ENCODE measurements at places on chromosomes 7 and 10.

- peak; percentile 67 for DNase-seq
These were observed 189.9 kb upstream of the ADO start for GRCh38 chr10:62614389-62615157.

DNA sequence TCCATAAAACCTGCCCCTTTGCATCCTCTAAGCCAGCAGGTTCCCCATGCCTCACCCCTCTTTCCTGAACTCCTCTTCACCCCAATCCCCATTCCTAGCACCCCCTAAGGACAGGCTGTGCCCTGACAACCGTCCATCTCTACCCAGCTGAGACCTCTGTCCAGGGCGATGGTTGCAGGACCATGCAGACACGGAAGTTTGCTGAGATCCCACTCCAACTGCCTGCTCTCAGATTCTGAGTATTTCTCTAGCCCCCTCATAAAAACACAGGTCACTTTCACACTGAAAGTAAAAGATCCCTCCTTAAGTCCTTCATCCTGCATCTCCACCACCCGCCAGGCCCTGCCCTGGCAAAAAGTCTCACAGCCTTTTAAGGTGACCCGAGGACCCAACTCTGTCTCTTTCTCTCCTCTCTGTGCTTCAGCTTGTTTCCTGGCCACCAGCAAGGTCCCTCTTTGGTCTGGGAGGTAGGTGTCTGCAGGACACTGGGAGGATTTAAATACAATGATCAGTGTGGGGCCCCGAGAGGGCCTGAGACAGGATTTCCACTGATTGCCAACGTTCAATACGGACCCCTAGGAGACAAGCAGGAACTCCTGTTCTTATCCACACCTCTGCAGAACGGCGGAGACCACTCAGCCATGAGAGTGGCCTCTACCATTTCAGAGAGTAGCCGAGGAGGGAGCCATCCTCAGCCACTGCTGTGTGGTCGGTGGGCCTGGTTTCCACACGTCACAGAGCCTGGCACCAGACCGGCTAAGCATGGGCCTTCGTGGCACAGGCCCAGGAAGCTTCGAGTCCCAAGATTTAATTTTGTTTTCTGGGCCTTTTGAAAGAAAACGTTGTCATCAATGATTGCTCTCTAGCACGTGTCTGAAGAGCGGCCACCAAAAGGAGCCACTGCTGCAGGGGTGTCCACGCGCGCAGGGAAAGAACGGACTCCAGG, 27.9 kb downstream of the CALML3 start:
- DNase-seq: no peak

DNA sequence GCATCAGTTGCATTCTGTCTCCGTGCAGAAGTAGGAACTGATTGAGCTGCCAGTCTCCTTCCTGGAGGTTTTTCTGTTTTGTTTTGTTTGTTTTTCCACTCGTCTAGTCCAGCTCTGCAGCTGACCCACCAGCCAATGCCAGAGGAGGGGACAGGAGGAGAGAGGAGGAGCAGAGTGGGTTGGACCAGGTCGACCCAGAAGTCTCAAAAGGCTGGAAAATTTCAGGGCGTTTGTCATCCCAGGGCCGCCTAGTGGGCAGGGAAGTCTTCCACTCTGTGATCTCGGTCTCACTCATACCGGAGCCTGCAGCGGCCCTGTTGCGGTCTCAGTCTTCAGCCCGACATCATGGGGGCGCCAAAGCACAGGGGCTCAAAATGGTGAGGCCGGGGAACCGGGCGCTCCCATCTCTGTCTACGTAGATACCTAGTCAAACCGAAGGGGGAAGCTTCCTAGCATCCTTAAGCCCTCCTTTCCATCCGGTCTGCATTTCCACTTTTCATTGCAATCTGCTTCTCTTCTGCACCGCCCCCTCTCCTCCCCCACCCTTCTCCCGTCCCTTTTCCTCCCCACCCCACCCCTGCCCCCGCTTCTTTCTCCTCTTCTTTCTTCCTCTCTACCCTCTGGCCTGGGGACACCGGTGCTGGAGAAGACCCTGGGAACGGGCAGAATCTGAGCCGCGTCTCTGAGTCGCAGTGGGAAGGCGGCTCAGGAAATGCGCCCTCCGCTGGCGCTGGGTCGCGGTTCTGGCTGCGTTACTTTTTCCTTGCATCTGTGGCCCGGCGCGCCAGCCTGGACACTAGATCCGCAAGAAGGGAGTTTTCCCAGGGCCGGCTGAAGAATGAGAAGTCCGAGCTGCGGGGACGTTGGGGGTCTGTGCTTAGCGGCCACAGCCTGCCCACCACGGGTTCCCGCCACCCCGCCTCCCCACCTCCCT, 16.2 kb upstream of the PAX2 start:
- DNase-seq: peak; percentile 19

- DNase-seq: no peak
These were observed 265.4 kb downstream of the CSTF2T start for GRCh38 chr10:51433949-51434475.

DNA sequence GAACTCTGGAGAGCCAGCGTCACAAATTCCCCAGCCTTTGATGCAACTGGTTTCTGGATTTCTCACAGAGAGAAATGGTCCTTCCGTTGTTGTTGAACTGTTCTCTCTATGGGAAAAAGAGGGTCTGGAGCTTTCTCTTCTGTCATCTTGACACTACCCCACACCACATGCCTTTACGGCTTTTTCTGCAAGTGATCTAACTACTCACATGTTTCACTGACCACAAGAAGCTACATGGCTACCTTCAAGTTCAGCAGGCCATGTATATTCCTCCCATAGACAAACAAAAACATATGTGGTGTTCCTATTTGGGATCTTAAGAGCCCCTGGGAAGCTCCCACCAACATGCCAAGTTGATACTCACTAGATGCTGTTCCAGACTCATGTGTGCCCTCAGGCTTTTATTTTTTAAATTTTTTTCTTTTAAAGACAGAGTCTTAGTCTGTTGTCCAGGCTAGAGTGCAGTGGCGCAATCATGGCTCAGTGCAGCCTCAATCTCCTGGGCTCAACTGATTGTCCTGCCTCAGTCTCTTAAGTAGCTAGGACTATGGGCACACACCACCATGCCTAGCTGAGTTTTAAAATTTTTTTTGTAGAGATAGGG, 72.0 kb downstream of the RNF216 start:
- DNase-seq: peak; percentile 64

GRCh38 chr10:133315847-133316246, 7.1 kb downstream of the ZNF511 start:
- peak; percentile 29 for DNase-seq

DNA sequence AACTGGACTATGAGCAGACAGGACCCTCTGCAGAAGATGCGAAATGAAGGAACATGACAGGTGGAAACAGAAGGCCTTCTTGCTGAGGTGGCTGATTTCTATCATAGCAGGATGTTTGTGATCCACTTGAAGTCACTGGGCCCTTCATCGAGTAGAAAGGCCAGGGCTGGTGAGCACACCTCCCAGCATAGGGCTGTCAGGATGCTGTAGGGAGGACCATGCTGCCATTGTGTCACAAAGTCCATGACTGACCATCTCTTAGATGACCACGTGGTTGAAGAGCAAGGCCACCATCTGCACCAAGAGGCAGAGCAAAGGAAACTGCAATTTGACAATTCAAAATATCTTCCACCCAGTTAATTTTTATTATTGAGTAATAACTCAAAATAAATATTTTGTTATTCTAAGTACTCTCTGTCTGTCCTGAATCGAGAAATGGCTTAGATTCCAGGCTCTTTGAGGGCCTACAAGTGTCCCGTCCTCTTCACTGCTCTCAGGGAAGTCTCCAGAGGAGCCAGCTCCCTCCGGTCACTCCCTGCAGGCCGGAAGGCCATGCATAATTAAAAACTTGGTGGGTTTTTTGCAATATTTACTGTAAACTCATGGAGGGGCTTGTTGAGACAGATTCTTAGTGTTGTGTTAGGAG, 249.3 kb upstream of the ZMIZ1 start:
- no peak for DNase-seq

GRCh38 chr10:97607095-97607636, 17.6 kb downstream of the C10orf62 start:
- no peak for DNase-seq

DNA sequence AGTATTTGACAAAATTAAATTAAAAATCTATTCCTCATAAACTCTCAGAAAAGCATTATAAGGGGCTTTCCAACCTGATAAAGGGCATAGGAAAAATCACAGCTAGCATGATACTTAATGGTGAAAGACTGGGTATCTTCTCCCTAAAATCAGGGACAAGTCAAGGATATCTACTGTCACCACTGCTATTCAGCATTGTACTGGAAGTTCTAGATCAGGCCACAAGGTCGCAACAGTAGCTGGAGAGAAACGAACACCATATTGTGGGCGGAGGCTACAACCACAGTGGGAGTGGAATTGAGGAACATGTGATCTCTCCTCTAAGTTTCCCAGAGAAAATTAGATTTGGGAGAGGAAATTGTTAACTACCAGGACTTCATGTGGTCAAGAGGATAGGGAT, 70.0 kb upstream of the NAMPT start:
- no peak for DNase-seq

DNA sequence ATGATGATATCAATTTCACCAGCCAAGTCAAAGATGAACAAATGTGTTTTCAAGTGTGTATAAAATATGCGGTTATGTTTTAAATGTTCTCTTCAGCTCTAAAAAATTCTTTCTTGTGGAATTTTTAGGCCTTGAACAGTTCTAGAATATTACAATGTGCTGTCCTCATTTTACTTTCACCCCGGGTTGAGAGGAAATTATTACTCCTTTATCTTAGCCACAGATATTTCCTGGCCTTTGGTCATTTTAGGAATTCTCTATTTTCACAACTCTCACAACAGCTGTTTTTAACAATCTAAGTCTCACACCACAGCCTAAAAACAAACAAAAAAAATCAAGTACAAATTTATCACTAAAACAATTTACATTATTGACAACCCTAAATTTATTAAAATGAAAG, 112.2 kb upstream of the HGF start:
- no peak for DNase-seq

DNA sequence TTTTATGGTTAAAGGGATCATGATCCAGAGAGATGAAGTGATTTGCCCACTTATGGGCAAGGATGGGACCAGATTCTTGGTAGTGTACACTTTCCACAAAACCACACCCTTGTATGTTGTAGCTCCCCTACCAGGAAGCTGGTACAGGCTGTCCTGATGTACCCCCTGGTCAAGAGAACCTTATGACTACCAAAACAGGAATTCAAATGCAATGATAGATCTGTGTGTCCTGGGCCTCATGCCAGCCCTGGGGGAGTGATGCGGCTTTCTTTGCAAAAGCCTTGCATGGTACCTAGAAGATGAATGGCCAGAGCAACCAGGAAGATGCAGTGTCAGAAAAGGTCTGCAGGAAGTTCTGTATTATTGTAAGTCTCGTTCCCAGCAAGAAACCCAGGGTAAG, 94.9 kb upstream of the AGK start:
- peak; percentile 45 for DNase-seq

- peak; percentile 20 for DNase-seq
These were observed 39.0 kb upstream of the KIF5B start for GRCh38 chr10:32095116-32095733.

DNA sequence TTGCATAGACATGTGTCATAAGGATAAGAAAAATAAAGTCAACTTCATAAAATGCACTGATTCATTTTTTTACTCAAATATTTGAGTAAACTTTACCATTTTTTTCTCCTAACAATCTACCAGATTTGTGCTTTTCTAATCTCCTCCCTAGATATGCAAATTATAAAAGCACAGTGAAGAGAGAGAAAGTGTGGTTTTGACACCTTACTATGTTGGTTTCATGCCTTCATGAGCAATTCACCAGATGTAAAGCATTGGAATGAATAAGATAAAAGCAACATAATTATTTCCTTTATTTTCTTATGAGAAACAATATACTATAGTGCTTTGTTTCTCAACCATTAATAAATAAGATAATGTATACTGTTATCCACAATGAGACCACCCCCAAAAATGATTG, 432.5 kb upstream of the PCDH15 start:
- DNase-seq: no peak

DNA sequence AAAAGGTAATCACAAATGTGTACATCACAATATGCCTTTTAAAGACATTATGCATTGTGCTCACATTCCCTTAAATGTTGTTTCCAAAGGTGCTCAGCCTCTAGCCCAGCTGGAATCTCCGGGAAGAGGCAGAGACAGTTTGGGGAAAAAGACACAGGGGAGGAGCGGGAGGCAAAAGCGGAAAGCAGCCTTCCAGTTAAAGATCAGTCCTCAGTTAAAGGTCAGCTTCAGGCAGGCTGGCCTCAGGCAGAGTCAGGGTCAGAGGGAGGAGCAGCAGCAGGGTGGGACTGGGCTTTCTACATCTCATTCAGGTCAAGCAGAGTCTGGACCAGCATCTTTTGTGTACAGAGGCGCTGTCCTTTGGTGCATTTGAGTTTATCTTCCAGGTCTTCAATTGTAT, 18.6 kb downstream of the ST7 start:
- no peak for DNase-seq

DNA sequence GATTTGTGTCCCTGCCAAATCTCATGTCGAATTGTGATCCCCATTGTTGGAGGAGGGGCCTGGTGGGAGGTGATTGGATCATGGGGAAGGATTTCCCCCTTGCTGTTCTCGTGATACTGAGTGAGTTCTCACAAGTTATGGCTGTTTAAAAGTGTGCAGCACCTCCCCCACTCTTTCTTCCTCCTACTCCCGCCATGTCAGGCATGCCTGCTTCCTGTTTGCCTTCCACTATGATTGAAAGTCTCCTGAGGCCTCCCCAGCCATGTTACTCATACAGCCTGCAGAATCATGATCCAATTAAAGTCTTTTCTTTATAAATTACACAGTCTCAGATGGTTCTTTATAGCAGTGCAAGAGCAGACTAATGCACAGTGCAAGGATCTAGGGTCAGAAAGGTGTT, 75.4 kb downstream of the CALD1 start:
- DNase-seq: peak; percentile 85

DNA sequence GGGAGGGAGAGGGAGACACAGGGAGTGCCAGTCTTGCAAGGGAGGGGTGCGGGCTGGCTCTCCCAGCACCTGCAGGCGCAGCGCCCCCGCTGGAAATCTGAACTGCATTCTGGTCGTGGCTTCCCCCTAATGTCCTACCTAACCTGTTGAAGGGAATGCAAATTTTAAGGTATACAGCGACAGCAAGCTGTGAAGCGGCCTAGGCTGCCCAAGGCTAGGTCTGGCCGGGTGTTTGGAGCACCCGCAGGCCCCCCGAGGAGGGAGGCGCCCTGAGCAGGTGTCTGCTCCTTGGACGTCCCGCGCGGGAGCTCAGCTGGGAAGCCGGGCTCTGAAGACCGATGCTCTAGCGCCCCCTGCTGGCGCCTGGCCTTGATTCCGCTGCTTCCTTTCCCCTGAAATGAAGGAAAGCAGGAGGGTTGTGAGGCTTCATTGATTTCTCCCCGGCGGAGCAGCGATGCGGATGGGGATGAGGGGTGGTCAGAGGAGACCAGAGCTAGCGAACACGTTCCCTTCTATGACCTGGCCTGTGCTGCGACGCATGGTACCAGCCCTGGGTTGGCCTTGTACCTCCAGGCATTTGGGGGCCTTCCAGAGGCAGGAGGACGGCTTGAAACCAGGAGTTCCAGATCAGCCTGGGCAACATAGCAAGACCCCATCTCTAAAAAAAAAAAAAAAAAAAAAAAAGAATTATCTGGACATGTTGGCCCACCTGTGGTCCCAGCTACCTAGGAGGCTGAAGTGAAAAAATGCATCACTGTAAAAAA, 601.3 kb downstream of the GALNT17 start:
- DNase-seq: peak; percentile 61

Data from fibroblast of mammary gland (primary cell).